CD4-positive, alpha-beta T cell (primary cell): ENCODE measurements at places on chromosomes 13 and 19. TPM values are rescaled to one million over a fixed set of nuclear protein-coding genes. Genes with fewer than 3 reads are reported as not detected.
A peak's percentile ranks its signal among the peaks of the same experiment; 100 is the strongest.

DNA sequence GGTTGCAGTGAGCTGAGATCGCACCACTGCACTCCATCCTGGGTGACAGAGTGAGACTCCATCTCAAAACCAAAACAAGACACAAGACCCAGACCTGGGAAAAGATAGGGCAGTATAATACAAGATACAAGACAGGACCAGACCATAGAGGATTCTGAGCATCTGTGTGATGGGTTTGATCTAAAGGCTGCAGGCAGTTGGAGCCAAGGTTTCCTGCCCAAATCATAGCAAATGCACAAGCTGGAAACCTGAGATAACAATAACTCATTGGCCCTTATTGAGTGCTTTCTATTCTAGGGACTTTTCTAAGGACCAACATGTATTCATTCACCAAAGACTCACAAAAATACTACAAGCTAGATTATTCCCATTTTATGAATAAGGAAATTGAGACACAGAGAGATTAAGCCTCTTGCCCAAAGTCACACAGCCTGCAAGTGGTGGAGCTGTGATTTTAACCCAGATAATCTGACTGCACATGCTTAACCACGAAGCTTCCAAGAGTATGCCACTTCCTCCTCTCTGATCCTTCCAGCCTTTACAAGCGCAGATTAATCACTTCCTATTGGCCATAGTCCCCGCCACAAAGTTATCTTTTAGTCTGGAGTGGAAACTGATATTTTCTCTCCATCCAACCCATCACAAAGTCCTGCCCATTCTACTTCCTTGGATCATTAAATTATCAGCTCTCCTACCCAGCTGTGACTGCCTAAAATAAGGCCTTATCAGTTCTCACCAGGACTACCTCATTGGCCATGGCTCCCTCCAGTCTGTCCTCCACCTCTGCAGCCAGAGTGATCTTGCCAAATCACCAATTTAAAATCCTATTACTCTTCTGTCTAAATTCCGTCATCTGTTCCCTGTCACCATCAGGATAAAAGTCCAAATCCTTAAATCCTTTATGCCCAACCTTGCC, 147.2 kb downstream of the FLT1 start:
- DNase-seq, result no peak

GRCh38 chr13:111917901-111918300, 149.0 kb upstream of the SOX1 start:
- DNase-seq, result no peak

DNA sequence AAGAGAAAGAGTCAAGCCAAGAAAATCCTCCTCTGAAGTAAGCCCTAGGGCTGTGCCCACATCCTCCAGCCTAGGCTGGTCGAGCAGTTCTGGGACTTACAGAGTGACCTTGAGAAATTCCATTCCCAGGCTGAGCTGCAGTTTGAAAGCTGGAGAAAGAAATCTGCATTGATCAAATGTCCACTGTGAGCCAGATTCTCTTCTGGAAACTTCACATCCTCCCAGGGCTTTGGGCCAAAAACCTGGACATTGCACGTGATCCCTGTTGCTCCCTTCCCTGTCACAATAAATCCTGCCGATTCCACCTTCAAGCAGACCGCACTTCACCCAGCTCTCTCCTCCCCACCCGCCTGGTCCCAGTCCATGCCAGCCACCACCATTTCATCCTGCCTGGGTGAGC, 15.7 kb downstream of the TMEM143 start:
- DNase-seq, result no peak

DNA sequence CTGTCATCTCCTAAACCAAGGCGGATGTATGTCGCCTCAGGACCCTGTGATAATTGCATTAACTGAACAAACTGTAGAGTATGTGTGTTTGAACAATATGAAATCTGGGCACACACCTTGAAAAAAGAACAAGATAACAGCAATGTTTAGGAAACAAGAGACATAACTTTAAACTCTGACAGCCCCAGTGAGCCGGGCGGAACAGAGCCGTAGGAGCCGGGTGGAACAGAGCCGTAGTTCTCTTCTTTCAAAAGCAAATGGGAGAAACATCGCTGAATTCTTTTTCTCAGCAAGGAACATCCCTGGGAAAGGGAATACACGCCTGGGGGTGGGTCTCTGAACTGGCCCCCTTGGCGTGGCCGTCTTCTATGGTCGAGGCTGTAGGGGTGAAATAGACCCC, 31.8 kb upstream of the ZNF675 start:
- no peak for DNase-seq

DNA sequence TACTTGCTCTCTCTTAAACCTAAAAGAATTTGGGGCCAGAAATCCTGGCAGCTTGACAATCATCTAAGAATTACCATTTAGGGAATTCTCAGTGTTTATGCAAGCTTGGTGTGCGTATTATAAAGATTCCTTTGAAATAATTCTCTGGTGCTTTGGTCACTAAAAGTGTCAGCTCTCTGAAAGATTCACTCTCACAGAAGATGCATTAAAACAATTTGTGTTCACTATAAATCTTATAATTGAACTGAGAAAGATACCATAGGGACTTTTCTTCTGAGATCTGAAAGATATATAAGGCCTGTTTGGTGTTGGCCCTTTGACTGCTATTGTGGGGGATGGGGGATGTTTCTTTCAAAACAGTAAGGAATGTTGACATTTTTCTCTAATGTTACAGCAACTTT, 27.3 kb downstream of the EPSTI1 start:
- DNase-seq, result no peak

DNA sequence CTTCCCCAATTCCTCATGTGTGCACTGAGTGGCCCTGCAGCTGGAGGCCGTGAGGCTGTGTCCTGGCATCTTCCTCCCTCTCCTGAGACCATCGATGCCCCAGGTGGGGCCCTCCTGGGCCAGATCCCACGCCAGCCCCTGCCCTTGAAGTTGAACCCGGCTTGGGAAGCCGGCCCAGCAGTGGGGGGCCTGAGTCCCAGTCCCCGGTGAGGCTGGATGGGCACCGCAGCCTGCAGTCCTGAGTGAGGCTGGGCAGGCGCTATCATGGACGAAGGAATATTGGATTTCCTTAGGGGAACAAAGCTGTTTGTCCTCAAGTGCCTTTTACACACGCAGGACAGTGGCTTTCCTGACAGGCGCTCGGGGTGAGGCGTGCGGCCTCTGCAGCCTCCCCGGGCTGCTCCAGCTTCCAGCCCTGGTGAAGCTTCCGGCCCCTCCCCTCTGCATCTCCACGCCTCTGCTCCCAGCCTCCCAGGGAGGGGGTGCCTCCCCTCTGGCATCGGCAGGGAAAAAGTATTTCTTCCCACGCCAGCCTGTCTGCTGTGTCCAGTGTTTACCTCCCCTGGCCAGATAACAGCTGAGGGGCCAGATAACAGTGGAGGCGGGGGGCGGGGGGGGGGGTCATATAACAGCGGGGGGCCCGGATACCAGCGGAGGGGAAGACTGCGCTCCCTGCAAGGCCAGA, 159.5 kb downstream of the KDM4B start:
- DNase-seq, result no peak

DNA sequence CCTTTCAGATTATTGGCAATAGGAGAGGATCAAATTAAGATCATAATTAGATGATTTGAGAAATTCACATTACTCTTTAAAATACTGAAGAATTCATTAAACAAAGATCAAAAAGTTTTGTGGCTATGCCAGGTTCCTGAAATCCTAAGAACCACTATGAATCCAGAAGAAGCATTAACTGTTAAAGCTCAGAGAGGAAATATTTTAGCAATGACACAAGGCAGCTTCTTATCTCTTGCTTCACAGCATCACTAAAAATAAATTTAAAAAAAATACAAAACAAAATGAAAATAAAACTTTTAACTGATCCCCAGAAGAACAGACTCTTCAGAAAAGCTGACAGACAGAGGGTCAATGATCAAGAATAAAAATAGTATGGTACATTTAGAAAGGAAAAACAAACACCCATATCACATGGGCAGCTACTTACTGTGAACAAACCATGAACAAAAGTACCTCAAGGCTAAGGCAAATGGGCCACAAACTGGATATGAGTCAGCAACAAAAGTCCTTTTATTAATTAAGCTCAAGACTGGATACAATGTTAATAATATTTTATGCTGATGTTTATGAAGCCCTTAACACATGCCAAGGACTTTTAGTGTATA, 19.6 kb downstream of the RNF6 start:
- no peak for DNase-seq

DNA sequence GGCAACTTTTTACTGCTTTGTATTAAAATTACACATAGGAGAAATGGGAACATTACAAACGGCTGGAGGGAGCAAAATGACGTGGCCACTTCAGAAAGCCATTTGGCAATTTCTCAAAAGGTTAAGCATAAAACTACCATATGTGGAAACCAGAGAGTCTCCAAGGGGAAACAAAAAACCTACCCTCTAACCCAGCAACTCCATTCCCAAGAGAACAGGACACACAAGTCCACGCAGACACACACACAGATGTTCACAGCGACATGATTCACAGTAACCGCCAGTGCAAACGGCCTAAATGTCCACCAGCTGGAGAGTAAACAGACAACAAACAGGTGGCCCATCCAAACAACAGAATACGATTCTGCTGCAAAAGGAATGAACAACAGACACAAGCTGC, 37.2 kb downstream of the STK24 start:
- no peak for DNase-seq

GRCh38 chr19:32231020-32231419, 114.4 kb upstream of the ZNF507 start:
- no peak for DNase-seq

- no peak for DNase-seq
Measured at GRCh38 chr19:16888629-16889365, at the start of gene F2RL3. F2RL3 (plus strand) TSS chr19:16888999; CDS start chr19:16889190, 191 bp downstream.

DNA sequence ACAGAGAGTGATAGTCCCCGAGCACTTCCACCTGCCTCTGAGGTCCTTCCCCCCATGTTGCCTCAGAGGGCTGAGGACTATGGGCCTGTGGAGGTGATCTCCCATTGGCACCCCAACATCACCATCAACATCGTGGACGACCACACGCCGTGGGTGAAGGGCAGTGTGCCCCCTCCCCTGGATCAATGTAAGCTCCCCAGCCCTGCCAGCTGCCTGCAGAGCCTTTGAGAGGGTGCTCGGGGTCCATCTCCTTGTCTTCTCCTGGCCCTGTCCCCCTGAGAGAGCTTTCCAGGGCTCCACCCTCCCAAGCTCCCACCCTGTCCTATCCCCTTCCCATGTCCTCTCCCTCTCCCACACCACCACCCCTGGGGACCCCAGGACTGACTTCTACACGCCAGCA, 14.9 kb upstream of the RELB start:
- no peak for DNase-seq

DNA sequence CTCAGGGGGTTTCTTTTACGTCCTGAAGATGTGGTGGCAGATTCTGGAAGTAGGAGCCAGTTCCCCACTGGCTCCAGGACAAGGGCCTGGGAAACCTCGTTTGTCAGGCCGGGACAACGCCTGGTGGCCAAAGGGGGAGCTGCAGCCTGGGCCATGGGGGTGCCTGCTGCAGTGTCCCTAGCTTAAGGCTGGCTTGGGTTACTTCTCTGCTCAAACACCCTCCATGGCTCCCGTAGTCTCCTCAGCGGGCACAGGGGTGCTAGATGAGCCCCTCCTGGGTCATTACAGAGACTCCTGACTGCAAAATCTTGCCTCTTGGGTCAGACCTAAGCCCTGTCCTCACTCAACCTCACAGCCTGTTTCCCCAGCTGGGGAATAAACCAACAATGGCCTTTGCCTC, 14.7 kb downstream of the CILP2 start:
- peak; percentile 53 for DNase-seq

DNA sequence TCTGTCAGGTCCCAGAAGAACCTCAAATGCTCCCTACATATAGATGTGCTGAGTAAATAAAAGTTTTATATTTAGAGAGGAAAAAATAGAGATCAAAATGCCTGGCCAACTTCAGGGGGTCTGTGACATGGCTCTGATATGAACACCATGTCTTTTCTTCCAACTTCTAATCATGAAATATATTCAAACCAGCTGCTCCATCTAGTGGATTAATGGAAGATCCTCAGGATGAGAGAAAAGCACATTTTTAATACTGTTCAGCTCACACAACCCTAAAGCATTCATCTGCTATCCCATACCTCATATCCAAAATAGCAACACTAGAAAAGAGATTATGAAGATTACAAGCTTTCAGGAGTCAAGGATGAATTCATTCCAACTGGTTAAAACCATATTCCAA, 56.0 kb upstream of the DOCK9 start:
- DNase-seq, result no peak

DNA sequence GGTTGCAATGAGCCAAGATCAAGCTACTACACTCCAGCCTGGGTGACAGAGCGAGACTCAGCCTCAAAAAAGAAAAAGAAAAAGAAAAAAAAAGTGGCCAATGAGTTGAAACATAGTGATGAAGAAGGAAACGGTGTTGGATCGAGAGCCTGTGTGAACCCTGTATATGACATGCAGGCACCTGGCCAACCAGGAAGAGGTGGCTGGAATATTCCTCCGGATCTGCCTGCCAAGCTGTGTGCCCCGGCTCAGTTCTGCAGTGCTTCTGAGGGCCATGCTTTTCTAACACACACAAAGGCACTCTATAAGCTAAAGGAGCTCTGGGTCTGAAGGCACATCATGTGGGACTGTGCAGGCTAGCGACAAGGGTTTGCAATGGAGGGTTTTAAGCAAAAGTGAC, 3.7 kb upstream of the ZNF444 start:
- DNase-seq, result no peak

- no peak for DNase-seq
Measured at GRCh38 chr13:64482373-64482772, 2747.8 kb downstream of the PCDH9 start.

DNA sequence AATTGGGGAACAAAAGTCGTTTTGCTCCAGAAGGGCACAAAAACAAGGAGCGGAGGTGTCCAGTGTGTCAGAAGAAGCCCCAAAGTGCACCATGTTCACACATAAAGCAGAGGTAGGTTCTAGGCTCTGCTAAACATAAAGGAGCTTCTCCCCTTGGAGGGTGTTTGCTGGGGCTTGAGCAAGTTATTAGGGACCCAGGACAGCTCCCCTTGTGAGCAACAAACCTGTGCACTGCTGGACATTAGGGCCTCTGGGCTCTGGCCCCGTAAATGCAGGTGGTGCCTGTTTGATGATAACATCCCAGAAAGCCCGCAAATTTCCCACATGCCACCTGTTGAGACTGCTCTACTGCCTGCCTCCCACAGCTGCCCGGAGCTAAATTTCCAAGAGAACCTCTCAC, 10.8 kb downstream of the RCN3 start:
- no peak for DNase-seq

GRCh38 chr19:16061943-16062342, 14.4 kb upstream of the TPM4 start:
- peak; percentile 27 for DNase-seq

DNA sequence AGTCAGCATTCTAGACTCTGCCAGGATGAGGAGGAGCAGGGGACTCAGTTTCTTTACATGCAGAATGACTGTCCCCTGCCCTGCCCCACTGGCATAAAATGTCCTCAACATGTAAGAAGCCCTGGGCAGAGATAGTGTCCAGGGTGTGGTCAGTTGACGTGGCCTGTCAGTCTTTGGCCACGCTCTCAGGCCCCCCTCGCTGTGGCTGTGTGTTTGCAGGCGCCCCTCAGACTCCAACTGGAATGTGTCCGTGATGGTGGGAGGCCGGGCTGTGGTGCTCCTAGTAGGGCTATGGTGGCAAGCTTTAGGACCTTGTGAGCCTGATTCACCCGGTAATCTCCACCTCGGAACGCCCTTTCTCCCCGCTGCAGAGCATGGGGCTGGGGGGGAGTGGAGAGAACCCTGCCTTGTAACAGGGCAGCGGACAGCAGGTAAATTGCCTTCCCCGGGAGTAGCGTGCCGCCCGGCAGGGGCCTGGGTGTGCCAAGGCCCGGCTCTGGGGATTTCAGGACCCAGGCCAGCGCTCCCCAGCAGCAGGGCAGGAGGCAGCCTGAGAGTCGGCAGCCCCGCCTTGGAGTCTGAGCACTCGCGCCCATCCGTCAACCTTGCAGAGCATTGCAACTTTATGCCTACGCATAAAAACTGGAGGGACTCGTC, 62.3 kb downstream of the CHST8 start:
- no peak for DNase-seq

The HSPH1 gene
- 238 TPM for total RNA-seq

The FCAR gene
- total RNA-seq, result 0.96 TPM

The SLC15A1 gene
- not detected for total RNA-seq

The CRX gene
- total RNA-seq, result not detected
